ENCODE measurements at places on chromosomes 6 and 20.

DNA sequence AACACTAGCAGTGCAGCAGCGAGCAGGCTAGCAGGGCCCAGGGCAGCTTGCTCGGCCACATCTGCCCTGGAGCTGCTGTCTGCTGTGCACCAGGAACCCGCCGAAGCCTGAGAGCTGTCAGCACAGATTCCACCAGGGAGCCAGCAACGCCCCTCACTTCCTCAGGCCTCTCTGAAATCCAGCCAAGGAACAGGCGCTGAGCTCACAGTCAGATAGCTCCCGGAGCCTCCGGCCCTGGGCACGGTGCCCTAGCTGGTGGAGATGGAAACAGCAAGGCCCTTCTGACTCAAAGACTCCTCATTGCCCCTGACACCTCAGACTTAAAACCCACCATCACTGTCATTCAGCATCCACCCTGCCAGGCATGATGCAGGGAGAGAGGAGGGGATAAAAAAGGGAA is 839.4 kb downstream of the MAFB start:
- peak; percentile 81 for DNase-seq

GRCh38 chr20:1895674-1896483 is 672 bp downstream of the SIRPA start:
- no peak for DNase-seq

DNA sequence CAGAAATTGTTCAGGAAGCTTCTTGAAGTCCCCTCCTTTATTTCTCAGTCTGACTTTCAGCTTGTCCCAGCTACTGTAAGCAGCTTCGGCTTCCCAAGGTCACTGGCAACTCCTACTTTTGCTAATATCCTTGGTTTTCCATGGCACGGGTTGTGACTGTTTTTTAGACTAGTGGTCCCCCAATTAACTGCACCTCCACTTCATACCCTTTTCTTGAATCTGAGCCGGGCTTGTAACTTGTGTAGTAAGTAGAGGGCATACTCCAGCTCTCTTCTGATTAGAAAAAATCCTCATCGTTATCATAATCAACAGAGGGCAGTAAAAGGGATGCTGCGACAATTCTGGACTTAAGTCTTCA is 162.3 kb upstream of the TNFAIP3 start:
- no peak for DNase-seq

GRCh38 chr6:109772883-109773431 is 81.9 kb downstream of the FIG4 start:
- no peak for DNase-seq

GRCh38 chr20:60262967-60263603 is 304.9 kb downstream of the CDH26 start:
- no peak for DNase-seq

DNA sequence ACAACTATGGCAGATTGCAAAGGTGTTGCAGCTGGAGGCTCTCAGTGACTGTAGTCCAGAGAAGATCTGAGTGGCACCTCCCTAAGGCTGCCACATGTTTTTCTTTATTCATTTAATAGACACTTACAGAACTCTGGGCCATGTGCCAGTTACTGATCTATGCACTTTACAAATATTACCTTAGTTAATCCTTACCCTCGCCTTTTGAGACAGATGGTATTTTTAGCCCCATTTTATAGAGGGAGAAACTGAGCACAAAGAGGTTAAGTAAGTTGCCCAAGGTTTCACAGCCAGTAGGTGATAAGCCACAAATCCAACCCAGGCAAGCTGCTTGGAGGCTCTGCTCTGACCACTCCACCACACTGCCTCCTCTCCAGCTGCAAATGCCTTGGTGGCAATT is 6.5 kb upstream of the SCRT2 start:
- DNase-seq: no peak

DNA sequence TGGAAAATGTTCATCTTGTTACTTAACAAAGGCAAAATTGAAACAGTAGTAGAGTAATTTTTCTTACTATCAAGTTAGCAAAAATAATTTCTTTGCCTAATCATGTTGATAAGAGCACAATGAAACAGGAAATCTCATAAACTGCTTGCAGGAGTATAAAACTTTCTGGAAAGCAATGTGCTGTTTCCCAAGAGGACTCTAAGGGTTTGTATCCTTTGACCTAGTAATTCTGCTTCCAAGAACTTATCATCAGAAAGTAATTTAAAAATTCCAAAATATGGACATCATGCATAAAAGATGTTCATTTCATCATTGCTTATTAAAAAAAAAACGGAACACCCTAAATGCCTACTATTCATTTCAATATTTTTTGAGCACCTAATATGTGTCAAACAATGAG is 46.1 kb upstream of the TNFAIP3 start:
- DNase-seq: no peak

DNA sequence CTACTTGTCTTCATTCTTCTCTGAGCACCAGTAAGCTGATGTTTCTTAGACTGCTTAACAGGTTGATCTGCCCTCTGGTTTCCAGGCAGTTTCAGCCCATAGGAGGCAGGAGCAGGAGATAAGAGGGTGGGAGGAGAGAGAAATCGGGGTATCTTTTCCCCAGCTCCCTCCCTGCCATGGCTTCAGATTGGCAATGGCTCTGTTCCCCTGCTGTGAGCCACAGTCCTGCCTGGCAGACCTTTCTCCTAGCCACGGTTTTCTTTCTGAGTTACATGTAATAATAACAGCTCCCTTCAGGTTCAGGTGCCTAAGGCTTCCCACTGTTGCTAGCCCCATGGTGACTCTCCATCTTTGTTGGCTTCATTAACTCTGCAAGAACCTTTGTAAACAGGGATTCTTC is 115.3 kb downstream of the CD83 start:
- DNase-seq: no peak

- no peak for DNase-seq
Observed at GRCh38 chr6:138724015-138724414, 49.6 kb upstream of the CCDC28A start.

DNA sequence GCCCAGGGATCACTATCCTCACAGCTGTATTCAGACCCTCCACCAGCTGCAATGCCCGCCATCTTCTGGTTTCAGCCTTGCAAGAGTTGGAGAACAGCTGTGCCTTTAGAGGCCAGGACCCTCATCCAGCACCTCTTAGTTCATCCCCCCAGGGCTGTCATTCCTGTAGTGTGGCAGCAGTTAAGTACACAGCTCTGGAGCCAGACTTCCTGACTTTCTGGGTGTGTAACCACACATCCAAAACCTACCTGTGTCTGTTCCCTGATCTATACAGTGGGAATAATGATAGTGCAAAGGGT is 452 bp upstream of the TREM2 start:
- no peak for DNase-seq

- DNase-seq: no peak
Observed at GRCh38 chr20:9597547-9597946, 83.2 kb downstream of the LAMP5 start.

- no peak for DNase-seq
Observed at GRCh38 chr6:41557335-41557734, 11.2 kb downstream of the FOXP4 start.

- DNase-seq: no peak
Observed at GRCh38 chr6:20932284-20932683, 398.0 kb downstream of the CDKAL1 start.

GRCh38 chr20:16423311-16424212 is 149.7 kb downstream of the KIF16B start:
- DNase-seq: no peak

GRCh38 chr6:101728388-101728787 is 334.9 kb downstream of the GRIK2 start:
- DNase-seq: no peak

All from T1000 (cell line).